ENCODE measurements at places on chromosomes 13 and 19.
A peak's percentile ranks its signal among the peaks of the same experiment; 100 is the strongest.

- DNase-seq: no peak
Measured at GRCh38 chr19:40421993-40422747, 3.6 kb downstream of the SERTAD1 start.

GRCh38 chr13:43122791-43123190, 99.4 kb downstream of the DNAJC15 start:
- DNase-seq: no peak

- DNase-seq: no peak
Measured at GRCh38 chr19:19493841-19494546, 21.4 kb downstream of the TSSK6 start.

DNA sequence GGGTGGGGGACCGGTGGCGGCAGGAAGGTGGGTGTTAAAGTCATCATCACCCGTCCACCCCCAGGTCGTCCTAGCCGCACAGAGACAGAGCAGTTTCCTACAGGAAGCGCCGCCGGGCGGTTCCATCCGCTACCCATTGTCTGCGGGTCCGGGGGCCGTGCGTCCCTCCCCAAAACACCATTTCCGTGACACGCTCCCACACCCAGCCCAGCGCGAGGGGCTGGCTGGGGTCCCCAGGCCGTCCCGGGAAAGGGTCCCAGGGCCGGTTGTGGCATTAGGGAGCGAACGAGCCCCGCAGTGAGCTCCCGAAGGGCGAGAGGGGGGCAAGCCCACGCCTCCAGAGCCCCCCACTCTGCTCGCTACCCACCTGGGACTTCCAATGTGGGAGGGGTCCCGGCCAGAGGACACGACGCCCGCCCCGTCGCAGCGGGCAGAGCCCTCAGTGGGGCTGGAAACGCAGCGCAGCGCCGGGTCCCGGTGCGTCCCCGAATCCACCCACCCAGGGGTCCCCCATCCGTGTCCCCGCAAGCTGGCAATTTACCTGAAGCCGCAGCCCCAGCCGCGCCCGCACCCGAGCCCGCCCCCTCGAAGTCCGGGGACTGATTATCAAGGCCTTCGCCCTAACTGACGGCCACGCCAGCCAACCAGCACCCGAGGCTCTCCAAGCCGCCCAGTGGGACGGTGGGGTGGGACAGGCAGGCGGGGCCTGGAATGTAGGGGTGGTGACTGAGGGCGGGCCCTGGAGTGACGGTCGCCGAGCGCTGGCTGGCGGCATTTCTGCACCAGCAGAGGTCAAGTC, at the start of gene KANK3:
TSS of gene KANK3 (minus strand) at position 579 of the 799 bp plus-strand sequence. CDS start 5,434 bp downstream, outside the sequence.
- DNase-seq: peak; percentile 95

DNA sequence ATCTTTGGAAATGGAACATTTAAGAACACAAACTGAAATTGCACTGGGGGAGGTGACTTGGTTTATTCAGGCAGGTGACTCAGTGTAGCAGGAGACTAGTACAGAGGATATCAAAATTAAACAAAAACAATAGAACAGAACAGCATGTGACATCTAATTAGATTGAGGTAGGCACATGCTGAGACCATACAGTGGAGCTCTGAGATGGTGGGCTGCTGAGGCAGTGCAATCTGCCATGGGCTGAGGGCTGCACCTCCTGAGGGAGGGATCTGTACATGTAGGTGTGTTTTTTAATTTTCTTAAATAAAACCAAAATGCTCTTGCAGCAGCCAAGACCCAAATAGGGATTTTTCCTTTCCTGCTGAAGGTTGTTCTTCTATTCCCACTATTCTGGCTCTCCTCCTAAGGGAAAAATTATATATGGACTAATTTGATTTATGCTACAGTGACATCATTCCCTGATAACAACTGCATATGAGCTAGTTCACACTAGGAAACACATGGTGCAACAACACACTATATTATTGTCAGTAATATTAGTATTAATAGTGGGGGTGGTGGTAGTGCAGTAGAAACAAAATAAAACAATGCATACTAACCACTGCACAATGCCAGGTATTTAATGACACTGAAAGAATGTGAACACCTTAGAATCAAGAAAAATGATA, 48.0 kb downstream of the LNX2 start:
- DNase-seq: no peak

GRCh38 chr13:99873832-99874430, 97.6 kb downstream of the ZIC5 start:
- no peak for DNase-seq

DNA sequence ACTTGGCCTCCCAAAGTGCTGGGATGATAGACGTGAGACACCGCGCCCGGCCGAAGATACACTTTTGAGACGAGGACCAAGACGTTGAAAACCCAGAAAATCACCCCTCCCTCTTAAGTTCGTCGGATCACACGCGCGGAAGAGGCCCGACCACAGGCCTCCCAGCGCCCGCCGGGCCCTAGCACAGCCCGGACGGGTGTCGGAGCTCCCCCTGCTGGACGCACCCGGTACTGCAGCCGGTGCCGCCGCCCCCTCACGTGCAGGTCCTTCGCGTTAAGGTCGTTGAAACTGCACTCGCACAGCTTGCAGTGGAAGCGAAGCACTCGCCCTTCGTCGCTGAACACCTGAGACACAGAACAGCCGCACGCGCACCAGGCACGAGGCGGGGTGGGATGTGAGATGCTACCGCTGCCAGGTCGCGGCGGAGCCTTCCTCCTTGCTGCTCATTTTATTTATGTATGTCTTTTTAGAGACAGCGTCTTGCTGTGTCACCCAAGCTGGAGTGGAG, 35.7 kb upstream of the MATK start:
- DNase-seq: peak; percentile 90

DNA sequence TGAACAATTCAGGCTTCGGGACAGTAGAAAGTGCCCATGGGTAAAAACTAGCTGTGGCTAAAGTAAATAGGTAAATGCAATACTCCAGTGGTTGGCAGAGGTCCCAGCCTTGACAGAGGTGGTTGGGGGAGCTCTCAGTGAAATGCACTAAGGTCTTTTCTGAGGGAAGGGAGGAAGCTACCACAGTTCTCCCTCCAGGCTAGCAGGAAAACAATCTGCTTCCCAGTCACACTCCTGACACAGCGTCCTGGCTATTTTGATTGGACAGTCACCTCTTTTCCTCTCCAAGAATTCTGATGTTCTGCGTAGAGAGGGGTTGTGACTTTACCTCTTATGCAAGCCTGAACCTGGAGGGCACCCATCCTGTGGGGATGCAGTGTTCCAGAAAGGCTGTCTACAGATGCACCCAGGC, 128.7 kb downstream of the CYSLTR2 start:
- DNase-seq: no peak

DNA sequence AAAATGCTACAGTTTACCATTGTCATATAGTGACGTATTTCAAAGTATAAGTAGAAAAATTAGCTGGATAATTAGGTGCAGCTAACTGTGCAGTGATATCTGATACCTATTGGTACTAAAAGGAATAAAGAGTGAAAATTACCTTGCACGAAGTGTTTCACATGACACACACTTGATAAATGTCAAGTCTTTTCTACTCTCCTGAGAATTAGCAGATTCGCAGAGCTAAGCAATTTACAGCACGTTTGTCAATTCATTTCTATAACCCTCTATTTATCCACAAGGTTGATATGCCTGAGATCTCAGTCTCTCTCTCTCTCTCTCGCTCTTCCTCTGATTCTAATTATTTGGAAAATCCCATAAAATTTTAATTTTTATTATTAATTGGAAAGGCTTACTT, 1109.0 kb downstream of the EFNB2 start:
- no peak for DNase-seq

DNA sequence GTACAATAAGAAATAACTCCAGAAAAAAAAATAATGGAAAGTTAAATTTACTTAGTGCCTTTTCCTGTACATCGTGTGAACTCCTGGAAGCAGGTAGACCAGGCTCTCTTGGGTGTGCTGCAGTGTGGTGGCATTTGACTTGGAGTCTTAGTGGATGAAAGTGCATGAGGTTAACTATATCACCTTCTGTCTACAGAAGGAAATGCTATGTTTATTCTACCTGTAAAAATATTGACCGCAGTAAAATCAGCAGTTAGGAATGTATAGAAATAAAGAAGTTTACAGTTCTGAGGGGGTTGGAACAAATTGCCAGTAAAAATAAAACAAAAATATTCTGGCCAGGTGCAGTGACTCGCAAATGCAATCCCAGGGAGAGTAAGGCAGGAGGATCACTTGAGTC, 722.1 kb downstream of the LIG4 start:
- no peak for DNase-seq

DNA sequence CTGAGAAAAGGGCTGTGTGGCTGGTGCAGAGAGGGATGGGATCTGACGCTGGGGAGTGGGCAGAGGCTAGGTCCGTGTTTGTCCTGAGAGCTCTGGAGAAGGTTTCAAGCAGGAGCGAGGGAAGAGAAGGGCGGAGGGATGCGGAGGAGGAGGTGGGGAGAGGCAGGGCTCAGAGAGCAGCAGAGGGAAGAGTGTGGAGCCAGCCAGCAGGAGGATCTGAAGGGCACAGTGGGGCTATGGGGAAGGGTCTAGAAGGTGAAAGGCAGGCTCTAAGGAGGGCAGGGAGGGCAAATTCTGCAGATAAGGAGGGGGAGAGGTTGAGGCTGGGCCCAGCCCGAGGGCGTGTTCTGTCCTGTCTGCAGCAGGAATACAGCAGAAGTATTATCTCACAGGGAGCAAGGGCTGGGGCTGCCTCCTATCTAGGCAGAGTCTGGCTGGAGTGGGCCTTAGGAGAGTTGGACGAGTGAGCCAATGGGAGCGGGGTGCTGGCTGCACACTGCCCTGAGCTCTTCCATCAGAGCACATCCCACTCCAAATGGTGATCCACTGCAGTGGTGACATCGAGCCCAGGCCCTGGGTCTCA, 6.1 kb downstream of the AP2A1 start:
- DNase-seq: no peak
